Ureter (tissue), 1 donor: ENCODE measurements at places on chromosomes 1 and 21. TPM values are rescaled to one million over a fixed set of nuclear protein-coding genes. Genes with fewer than 3 reads are reported as not detected.

GRCh38 chr21:41369105-41369919, 7.5 kb downstream of the MX2 start:
- DNase-seq, result peak; percentile 57

GRCh38 chr1:99647490-99647889, 1.6 kb downstream of the PALMD start:
- no peak for DNase-seq

DNA sequence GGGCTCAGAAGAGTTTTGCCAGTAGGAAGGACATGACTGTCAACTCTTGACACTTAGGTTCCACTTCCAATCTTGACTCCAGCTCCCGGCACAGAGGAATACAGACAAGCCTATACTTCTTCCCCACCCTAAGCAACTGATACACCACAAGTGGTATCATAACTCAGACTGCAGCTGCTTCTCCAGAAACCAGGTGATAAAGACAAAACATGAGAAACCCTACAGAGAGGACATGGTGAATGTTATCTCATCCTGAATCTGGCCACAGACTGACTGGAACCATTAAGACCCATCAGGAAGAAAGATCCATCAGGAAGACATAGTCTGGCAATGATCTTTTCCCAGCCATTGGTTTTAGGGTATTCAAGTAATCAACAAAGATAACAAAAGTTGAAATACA, 13.8 kb downstream of the PAXBP1 start:
- DNase-seq, result no peak

- peak; percentile 51 for DNase-seq
Observed at GRCh38 chr1:42035205-42035829, 116.6 kb upstream of the HIVEP3 start.

DNA sequence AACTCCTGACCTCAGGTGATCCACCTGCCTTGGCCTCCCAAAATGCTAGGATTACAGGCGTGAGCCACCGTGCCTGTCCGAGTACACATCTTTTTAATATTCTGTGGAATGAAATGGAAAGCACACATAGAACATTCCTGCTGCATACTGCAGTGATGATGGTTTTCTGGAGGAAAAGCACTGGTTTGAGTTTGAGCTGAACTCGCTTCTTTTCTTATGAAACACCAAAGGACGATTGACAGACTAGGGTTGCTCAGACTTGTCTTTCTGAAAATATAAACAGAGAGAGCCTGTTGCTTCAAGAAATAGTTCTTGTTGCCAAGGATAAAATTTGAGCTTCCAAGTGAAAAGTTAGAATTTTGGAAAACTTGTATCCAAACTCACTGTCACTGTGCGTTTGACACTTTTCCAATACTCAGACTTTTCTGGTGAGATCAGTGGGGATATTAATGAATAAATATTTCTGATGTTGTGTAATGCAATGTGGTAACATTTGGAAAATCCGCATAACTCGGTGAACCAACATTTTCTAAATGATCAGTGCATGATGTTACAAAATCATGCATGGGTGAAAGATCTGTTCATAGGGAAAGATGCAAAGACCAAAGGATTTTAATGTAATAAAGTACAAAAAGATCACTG, 15.0 kb upstream of the ERMAP start:
- no peak for DNase-seq

- DNase-seq, result no peak
Observed at GRCh38 chr1:199279872-199280645, 641.2 kb downstream of the PTPRC start.

DNA sequence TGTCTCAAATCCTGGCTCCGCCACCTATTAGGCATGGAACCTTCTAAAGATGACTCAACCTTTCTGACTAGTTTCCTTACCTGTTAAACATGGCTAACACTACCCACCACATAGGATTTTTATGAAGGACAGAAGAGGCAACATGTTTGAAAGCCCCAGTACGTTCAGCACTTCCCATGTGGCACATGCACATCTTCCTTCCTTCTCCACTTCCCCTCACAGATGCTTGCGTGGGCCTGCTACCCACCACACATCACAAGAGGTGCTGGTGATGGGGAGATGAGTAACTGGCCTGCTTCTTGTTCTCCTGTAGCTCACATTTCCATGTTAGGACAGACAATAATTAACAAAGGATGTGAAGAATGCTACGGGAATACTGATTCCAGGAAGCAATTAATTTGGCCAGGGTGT, 7.1 kb downstream of the ZBTB21 start:
- no peak for DNase-seq

GRCh38 chr1:9320520-9321479, 28.1 kb downstream of the SPSB1 start:
- no peak for DNase-seq

Gene OR10Z1
- not detected for total RNA-seq

Gene CLEC20A
- not detected for total RNA-seq

Gene LENEP
- 0.94 TPM for total RNA-seq
